ENCODE measurements at places on chromosomes 16 and 17.

DNA sequence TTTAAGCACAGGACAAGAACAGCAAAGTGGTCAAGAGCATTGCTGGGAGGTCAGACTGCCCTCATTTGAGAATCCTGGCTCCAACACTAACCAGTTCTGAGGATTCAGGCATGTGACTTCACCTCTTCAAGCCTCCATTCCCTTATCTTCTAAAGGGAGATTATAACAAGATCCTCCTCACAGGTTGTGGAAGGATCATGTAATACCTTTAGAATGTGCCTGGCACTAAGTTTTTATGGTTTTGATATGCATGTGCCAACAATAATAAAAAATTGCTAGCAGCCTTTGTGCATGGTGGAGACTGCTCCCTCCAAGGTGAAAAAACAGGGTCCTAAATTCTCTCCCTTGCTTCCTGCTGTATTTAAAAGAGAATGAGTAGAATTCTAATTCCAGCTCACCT is 36.0 kb upstream of the ADAMTS18 start:
- DNase-seq: no peak

GRCh38 chr17:7080456-7081041 is 498 bp upstream of the CLEC10A start:
- no peak for DNase-seq

GRCh38 chr17:63240106-63240505 is 206.0 kb downstream of the CYB561 start:
- DNase-seq: no peak

GRCh38 chr17:55324296-55324978 is 59.7 kb downstream of the HLF start:
- no peak for DNase-seq

GRCh38 chr17:40366076-40366860 is 1.7 kb upstream of the GJD3 start:
- no peak for DNase-seq

- DNase-seq: no peak
These were observed 280.3 kb upstream of the FOXF1 start for GRCh38 chr16:86229866-86230656.

DNA sequence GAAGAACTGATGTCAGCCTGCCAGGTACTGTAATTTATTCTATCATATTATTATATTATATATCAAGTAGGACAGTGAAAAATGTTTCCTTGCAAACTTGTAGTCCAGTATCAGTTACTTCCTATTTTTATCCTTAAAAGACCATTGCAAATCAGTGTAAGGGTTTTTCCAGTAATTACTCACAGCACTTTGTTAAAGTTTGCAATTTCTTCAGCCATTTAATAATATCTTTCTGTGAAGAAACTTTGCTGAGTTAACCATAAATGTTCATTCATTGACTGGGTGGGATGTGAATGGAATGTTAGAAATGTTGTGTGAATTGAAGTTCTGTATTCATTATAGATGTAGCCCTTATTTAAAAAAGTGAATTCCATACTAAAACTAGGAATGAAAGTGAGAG is 26.7 kb downstream of the HAPSTR1 start:
- no peak for DNase-seq

- no peak for DNase-seq
These were observed 436 bp downstream of the SHPK start for GRCh38 chr17:3635474-3636153.

- DNase-seq: no peak
These were observed 31.0 kb downstream of the POLR3E start for GRCh38 chr16:22328081-22328725.

- DNase-seq: no peak
These were observed 51.0 kb downstream of the CMIP start for GRCh38 chr16:81495321-81496234.

- DNase-seq: no peak
These were observed 135.7 kb downstream of the PRKCA start for GRCh38 chr17:66438101-66438500.

DNA sequence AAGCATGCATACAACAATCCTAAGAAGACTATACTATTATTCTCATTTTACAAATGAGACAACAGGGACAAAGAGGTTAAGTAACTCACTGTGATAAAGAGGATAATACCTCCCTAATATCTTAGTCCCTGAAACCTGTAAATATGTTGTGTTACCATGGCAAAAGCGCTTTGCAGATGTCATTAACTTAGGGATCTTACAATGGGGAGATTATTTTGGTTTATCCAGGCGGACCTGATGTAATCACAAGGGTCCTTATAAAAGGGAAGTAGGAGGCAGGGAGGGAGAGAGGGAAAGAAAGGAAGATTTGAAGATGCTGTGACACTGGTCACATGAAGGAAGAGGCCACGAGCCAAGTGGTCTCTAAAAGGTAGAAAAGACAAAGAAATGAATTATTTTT is 164.7 kb downstream of the CNTNAP4 start:
- DNase-seq: no peak

- no peak for DNase-seq
These were observed 6.1 kb upstream of the KRT14 start for GRCh38 chr17:41592601-41593305.

DNA sequence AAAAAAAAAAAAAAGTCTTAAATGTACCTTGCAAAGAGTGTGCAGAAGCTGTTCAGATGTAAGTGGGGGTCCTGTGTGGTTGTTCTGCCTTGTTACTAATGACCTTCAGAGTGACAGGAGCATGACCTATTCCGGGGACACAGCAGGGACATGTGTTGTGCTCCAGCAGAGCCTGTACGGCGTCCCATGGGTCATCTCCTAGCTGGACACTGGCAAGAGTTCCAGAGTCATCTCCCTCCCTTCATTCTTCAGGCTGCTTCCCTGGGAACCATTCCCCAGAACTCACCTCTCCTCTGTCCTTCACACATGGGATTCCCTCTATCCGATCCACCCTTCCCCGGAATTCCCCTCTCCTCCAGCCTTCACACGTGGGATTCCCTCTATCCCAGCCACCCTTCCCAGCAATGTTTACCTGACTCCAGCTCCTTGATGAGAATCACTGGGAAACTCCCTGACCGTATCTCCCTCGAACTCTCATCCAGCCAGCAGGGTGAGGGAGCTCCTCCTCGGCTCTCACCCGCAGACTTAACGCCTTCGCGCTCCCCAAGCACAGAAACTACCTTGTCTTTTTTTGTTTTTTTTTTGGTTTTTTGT is 85.8 kb downstream of the MRM3 start:
- DNase-seq: no peak

DNA sequence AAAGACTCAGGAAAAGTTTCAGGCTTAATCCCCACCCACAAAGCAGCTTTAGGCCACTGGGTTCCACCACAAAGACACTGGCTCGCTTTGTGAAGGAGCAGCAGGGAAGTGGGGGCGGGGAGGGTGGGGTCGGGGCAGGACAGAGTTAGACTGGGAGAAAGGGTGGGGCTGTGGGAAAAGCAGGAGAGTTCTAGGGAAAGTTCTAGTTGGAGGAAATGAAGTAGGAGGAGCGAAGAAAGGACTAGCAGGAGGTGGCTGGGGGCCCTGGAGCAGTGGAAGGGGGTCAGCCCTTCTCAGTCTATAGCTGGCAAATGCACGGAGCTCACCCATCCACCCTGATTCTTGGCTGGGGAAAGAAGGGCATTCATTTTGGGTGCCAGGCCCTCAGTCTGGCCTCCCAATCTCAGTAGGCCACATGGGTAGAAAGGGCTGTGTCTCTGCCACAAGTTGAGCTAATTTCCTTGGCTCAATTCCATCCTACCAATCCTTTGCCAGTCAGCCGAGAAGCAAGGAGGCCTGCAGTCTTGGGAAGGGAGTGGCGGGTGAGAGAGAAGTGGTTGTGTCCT is 4.6 kb downstream of the INPP5K start:
- DNase-seq: no peak

DNA sequence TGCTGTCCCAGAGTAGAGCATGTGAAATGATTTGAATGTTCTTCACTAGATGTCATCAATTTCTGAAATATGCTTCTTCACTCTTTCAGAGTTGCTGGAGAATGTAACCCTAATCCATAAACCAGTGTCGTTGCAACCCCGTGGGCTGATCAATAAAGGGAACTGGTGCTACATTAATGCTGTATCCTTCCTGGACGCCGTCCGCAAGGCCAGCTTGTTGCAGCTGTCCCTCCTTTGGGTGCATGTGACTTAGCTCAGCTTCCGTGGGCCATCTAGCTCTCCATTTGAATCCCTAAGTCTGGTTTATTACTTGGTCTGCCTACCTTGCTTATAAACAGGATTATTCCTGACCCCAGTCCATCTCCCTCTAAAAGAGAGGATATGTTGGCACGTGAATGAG is 58.8 kb downstream of the USP10 start:
- DNase-seq: no peak

GRCh38 chr17:64174686-64175456 is 44.9 kb upstream of the ERN1 start:
- no peak for DNase-seq

DNA sequence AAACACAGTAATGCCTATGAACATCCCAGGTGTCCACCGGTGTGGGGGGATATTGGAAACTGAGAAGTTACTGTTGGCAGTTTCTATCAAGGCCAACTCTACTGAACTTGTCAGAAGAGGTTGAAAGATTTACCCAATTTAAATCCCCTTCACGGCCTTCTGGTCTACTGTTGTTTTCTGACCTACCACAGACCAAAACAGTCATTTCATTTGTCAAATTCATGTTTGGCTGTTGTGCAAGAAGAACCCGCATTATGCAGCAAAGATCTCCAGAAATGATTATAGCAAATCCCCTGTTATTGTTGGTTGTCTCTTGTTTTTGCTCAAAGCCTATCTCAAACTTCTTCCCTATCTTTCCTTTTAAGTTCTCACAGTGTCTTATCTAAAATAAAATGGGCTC is 73.1 kb upstream of the MAF start:
- no peak for DNase-seq

GRCh38 chr16:30985401-30986128 is 558 bp downstream of the HSD3B7 start:
- no peak for DNase-seq

GRCh38 chr16:19875900-19876299 is 8.7 kb downstream of the GPRC5B start:
- DNase-seq: no peak

DNA sequence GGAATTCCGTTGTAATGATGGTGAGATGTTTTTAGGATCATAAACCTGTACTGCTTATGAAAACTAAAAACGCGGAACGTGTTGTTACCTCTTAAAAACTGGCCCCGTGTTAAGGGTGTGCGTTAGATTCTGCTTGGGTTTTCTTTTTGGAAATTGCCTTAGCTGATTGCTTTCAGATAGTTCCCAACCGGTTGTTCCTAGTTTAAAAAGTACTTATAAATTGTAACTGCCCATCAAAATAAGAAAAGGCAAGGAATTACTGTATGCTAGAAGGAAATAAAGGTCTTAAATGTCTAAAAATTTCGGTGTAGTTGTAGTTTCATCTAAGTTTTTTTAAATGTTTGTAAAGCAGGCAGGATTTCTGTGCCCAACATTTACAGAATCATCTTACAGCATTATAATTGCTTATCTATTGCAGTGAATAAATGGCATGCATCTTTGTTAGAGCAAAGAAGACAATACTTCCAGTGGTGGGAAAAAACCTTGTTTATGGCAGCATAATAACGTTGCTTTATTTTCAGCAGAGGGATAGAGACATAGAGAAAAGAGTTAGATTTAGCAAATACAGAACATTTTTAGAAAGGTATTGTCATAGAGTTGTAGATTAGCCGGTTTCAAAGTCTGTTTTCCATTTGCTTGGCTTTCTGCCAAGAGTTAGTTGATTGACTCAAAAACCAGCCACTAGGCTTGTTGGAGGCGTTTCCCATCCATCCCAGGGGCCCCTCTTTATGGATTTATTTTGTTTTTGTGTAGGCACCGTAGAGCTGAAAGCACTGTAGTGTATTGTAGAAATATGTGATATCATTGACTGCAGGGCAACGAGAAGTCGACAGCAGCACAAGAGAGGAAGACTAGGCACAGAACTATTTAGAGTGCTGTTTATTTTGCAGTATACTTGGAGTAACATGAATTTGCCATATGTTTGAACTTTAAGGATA is 1.7 kb downstream of the PPM1D start:
- DNase-seq: peak; percentile 48

DNA sequence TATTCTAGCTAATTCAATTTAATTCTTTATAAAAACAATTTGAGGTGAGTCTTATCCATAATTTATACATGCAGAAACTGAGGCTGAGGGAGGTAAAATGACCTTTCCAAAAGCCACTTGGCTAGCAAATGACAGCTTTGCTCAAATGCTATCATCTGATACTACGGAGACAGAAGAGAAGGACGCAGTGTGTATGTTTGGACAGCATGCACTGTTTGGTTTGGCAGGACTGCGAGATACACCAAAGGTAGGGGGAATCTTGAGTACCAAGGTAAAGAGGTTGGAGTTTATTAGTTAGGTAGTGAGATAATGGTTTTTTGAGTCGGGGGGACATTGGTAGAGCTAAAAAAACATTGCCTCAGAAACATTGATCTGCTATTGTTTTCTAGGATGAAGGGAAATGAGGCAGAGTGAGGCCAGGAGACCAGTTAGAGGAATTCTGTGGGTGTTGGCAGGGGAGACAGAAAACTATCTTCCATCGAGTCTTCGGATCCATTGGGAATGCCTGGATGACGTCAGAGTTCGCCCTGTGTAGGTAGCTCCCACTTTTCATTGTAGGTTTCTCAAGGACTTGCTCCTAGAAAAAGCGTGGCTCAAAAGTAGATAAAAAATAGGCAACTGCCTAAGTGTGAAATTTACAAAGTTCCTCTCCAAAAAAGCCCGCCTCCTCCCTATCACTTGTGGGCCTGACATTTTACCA is 2.5 kb upstream of the HS3ST4 start:
- no peak for DNase-seq

- DNase-seq: peak; percentile 39
These were observed 11.0 kb downstream of the CSF3 start for GRCh38 chr17:40025991-40026815.

Measured in stimulated activated CD4-positive, alpha-beta T cell treated with anti-CD3 and anti-CD28 coated beads, Interleukin-4, amount 100 ng/mL, for 24 hours (primary cell).